ENCODE measurements at places on chromosomes 5 and 9. TPM values are rescaled to one million over a fixed set of nuclear protein-coding genes. Genes with fewer than 3 reads are reported as not detected.

DNA sequence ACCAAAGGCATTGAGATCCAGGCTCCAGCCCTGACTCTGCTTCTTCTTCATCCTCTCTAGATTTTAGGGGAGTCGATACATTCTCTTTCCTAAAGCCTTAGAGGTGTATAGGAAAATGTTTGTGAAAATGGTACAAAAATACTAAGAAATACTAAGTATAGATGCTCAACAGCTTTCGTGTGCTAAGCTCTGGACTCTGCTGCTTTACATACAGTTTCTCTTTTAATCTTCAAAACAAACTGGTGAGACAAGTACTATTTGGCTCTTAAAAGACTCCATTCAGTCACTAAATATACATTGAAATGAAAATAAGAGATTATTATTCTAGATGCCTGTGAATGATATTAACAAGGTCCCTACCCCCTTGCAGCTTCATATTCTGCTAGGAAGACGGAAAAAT is 174.5 kb upstream of the TRPM3 start:
- DNase-seq = no peak

CMBL gene
- 45.7 TPM for total RNA-seq

POU5F2 gene
- 0.24 TPM for total RNA-seq

SPINK13 gene
- total RNA-seq = not detected

DNA sequence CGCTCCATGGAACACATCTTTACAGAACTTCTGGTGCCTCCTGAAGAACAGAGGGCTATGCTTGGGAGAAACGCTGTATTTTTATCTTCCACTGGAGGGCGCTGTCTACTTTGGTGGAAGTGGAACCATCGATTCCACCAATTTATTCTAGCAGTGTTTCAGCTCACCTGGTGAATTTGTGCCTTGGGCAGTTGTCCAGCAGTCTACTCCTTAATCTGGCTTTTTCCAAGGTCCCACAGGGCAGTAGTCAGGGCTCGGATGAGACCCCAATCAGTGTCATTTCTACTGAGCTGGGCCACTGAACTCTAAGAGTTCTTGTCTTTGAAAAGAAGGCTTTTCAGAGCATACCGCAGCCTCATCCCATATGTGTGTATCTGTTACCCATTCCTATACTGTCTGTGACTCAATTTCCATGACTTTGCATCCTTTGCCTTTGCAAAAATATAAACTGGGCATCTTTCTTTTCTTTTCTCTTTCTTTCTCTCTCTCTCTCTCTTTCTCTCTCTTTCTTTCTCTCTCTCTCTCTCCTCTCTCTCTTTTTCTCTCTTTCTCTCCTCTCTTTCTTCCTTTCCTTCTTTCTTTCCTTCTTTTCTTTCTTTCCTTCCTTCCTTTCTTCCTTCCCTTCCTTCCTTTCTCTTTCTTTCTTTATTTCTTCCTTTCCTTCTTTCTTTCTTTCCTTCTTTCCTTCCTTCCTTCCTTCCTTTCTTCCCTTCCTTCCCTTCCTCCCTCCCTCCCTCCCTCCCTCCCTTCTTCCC is 138.4 kb upstream of the ZNF618 start:
- no peak for DNase-seq

- no peak for DNase-seq
Observed at GRCh38 chr5:8456846-8457186, 587.9 kb downstream of the MTRR start.

SPATA31E1 gene
- not detected for total RNA-seq

DNA sequence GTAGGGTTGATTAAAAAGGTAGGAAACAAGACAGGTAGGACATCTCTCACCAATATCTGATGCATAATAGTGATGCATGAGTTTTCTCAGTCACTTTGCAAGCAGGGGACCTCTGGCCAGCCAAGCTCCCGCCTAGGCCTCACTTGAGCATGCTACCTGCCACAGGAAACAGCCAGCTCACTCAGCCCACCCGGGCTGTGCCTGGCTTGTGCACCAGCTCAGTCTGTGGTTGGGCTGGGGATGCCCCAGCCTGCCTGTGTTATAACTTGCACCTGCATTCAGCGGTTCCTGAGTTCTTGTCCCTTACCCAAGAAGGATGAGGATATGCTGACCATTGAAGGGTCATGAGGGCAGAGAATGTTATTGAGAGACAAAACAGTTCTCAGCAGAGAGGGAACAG is 172.8 kb upstream of the PLCXD3 start:
- no peak for DNase-seq

NTNG2 gene
- 4.1 TPM for total RNA-seq

Measured in heart left ventricle (tissue), 16 donors.